Right lung (tissue), 10 donors: ENCODE measurements at places on chromosomes 4 and X.
A peak's percentile ranks its signal among the peaks of the same experiment; 100 is the strongest.

GRCh38 chr4:88618782-88619485 is 26.7 kb downstream of the HERC3 start:
- no peak for DNase-seq

- peak; percentile 42 for DNase-seq
Observed at GRCh38 chr4:4462970-4463369, 76.1 kb downstream of the NSG1 start.

DNA sequence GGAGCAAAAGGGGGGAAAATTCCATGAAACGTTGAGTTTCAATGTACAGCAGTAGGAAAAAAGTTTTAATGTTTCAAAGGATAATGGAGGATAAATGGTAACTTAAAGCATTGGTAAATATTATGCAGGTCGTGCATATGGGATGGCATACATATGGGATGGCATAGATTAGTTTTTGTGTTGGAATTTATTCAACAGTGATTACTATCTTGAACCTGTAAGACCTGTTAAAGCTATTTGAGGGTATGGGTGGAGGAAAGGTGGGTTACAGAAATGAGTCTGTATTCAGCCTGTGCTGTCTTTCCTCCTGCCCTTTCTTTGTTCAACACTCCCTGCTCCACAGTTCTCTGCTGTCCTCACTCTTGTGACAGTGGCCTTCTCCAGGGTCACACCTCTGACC is 54.6 kb downstream of the ARHGAP10 start:
- DNase-seq = no peak

GRCh38 chrX:100710816-100711215 is 21.1 kb downstream of the SYTL4 start:
- no peak for DNase-seq

DNA sequence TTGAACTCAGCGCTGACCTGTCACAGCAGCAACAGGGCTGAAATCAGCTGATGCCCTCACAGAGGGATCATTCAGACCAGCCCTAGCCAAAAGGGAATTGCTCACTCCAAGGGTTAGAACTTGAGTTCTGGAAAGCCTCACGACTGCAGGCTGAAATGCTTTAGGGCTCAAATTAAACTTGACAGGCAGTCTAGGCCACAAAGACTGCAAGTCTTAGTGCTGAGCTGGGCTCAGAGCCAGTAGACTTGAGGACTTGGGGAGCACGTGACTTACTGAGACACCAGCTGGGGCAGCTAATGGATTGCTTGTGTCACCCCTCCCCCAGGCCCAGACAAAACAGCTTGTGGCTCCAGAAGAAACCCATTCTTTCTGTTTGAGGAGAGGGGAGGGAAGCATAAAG is 119.0 kb upstream of the SLC6A14 start:
- DNase-seq = peak; percentile 78

GRCh38 chr4:176271749-176272148 is 2.7 kb upstream of the ASB5 start:
- DNase-seq = no peak

- DNase-seq = no peak
Observed at GRCh38 chrX:101419489-101419888, 11.5 kb downstream of the HNRNPH2 start.
